ENCODE measurements at places on chromosomes 1 and 21.

GRCh38 chr1:198763298-198763714 lies 124.5 kb downstream of the PTPRC start:
- DNase-seq: no peak

DNA sequence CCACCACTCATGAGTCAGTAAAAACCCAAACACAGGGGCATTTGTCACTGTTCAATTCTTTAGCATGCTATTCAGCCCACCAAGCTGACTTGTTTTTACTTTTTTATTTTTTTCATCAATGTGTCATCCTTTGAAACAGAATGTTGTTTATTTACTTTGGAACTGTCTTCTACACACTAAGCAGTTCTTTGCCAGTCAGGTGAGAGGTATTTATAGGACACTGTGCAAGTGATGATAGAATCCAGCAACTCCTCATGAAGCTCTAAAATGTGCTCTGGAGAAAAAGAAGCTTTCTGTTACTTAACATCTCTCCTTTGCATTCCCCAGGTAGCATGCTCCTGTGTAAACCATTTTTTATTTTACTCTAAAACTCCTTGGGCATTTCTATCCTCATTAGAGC lies 582.0 kb upstream of the TMPRSS15 start:
- no peak for DNase-seq

GRCh38 chr1:167770127-167770526 lies 48.3 kb downstream of the MPZL1 start:
- no peak for DNase-seq

- DNase-seq: no peak
Measured at GRCh38 chr21:31606081-31606874, 53.2 kb upstream of the SOD1 start.

DNA sequence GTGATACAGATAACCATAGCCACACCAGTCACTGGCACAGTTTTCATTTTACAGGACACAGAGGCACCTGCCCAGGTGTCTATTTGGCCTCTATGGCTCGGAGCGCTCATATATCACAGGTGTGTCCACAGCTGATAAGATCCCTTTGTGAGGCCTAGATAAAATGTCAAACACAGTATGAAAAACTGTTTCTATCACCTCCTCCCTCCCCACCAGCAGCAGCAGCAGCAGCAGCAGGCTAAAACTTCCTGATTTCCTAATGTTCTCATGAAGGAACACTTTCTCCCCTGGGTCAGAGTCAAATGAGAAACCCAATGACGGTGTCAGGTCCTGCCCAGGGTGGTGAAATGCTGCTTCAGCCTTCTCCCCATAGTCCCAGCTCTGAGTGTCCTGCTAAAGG lies 24.4 kb downstream of the ELAPOR1 start:
- no peak for DNase-seq

DNA sequence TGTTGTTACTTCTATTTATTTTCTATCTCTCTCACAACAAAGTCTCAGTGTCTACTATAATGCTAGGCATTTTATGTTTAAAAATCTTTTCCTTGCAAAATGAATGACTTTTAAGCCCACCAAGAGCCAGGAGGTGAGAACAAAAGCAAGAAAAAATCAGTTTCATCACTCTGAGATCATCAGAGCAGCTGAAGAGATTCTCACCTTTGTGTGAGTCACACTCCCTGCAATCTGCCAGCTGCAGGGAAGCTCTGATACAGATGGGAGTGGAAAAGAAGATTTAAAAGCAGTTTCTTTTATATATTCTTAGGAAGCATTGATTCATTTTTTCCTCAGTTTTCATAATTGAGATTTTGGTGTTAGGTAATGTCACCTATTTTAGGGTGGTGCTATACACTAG lies 107.6 kb downstream of the LHX9 start:
- no peak for DNase-seq

- DNase-seq: no peak
Measured at GRCh38 chr1:205298191-205298994, 23.2 kb downstream of the NUAK2 start.

GRCh38 chr1:230163205-230163604 lies 96.2 kb downstream of the GALNT2 start:
- no peak for DNase-seq

DNA sequence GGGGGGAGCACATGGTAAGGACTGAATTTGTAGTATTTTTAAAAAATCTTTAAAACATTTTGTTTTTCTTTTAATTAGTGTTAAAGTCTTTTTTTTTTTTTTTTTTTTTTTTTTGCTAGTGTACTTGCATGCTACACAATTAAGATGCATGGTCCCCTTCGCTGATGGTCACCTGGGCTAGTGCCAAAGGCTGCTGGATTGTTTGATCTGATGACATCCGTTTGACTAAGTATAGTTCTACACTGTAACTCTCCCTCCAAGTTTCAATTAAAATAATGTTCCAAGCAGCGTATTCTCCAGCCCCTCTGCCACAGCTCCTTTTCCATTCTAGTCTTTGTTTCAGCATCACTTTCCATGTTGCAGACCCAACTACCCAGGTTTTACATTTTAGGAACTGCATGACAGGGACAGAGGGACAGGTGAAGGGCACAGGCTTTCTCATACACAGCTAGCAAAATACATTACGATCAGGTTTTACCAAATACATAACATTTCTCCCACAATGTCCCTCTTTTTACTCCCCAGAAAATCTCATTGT lies 852 bp upstream of the RAVER2 start:
- DNase-seq: no peak

DNA sequence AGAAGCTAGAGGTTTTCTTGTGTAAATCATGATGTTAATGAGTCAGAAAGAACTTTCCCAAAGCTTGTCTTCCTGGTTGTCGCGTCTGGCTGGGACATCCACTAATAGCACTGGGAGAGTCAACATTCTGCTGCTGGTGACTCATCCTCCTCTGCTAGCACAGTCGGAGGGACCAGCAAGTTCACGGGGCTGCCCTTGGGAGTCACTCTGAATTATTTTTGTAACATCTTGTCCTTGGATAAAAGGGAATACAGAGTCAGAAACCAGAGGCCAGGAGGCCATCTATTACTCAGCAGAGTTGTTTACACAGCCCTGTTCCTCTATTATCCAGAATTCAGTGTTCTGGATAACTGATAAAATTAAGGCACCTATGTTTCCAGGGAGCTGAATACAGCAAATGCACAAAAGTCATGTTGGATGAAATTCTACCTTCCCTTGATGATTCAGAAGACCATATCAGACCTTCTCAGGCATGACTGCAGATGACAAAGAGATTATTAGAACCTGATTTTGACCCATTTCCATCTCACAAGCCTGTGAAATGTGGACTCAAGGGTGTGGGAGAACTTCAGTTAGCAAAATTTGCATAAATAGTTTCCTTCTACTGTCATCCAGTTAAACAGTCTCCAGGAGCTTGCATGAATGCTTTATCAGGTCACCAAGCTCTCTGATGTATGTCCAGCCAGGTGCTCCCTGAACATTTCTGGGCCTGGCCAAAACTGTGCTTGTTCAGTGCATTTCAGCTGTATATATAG lies 68.1 kb downstream of the JAK1 start:
- DNase-seq: peak; percentile 37

- no peak for DNase-seq
Measured at GRCh38 chr1:16155537-16156410, at the start of gene EPHA2. EPHA2 (minus strand) TSS chr1:16156069; CDS start chr1:16155932, 137 bp downstream.

Data from CD4-positive, alpha-beta T cell treated with Interleukin-15 for 4 hours (primary cell).